NCI-H460 (cell line): ENCODE measurements at places on chromosomes 3 and 15.

- DNase-seq, result no peak
Observed at GRCh38 chr3:195558602-195559001, 15.5 kb upstream of the PPP1R2 start.

DNA sequence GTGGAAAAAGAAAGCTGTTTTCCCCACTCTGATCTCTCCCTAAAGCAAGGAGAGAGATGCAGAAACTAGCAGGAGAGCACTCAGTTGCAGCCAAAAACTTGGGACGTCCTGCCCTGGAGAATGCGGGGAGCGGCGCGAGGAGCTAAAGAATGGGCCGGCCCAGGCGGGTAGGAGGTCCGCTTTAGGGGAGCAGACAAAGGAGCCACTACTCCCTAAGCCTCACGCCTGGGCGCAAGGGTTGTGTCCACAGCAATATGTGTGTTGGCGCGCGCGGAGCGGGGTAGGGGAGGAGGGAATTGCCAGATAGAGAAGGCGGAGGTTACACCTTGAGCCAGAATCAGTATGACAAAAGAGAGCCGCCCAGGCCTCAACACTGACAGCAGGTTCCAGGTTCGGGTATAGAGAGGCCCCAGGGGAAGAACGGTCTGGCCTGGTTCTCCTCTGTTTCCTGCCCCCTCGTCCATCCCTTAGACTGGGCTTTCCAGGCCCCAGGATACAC is 2.9 kb downstream of the WNT5A start:
- no peak for DNase-seq

- no peak for DNase-seq
Observed at GRCh38 chr15:77596821-77597803, 35.6 kb downstream of the LINGO1 start.

DNA sequence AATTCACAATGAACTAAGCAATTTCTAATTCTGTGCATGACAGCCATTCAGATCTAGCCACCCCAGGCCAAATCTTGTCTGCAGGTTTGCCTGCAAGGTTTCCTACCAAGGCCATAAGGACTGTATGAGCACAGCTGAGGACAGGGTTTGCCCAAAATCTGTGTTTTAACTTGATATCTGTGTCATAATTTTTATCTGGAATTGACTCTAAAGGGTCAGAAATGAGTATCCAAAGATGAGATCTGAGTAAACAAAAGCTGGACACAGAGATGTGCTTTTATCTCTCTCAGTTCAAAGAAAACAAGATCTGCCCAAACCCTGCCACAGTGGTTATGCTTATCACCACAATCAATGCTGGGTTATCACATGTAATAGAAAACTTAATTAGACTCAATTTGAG is 154.6 kb upstream of the COL8A1 start:
- no peak for DNase-seq

GRCh38 chr15:77417602-77418001 is 2.3 kb downstream of the PEAK1 start:
- DNase-seq, result no peak

- no peak for DNase-seq
Observed at GRCh38 chr3:95028688-95029087, 965.8 kb downstream of the NSUN3 start.

DNA sequence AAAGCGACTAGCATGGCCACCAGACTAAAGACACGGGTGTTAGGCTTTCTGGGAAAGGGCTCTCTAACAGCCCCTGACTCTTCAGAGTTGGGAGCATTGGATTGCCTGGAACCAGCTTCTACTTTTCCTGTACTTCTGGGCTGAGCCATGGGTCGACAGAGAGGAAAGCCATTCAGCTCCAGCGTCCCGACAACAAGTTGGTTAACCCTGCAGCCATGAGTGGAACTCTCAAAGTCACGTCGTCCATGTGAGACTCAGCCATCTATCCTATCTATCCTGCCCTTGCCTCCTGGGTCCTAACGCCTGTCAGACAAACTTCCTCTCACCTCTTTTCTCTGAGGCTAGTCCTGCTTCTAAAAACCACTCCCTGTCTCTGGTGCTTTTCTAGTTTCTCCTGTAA is 32.6 kb upstream of the TBC1D5 start:
- DNase-seq, result no peak

DNA sequence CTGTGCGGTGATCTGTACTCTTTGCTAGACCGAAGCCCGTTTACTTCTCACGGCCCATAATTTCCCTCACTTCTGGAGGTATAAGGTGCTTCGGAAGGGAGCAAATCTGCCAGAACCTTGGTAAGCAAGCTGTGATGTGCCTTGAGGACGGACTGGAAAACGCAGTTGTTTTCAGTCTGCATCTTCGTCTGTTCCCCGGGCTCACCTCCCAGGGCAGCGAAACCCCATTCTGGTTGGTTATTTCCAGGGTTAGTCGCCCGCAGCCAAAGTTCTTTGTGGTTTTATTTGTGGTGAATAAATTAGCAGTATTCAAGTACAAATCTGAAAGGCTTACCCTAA is 401 bp downstream of the RAMAC start:
- DNase-seq, result peak; percentile 5

- no peak for DNase-seq
Observed at GRCh38 chr3:4759689-4760312, 219.4 kb upstream of the BHLHE40 start.

GRCh38 chr3:10344147-10344943 is 23.4 kb upstream of the SEC13 start:
- DNase-seq, result peak; percentile 27

- no peak for DNase-seq
Observed at GRCh38 chr3:49333091-49333490, 6.8 kb downstream of the USP4 start.

GRCh38 chr3:46427916-46428833 is 21.1 kb downstream of the CCRL2 start:
- DNase-seq, result no peak

DNA sequence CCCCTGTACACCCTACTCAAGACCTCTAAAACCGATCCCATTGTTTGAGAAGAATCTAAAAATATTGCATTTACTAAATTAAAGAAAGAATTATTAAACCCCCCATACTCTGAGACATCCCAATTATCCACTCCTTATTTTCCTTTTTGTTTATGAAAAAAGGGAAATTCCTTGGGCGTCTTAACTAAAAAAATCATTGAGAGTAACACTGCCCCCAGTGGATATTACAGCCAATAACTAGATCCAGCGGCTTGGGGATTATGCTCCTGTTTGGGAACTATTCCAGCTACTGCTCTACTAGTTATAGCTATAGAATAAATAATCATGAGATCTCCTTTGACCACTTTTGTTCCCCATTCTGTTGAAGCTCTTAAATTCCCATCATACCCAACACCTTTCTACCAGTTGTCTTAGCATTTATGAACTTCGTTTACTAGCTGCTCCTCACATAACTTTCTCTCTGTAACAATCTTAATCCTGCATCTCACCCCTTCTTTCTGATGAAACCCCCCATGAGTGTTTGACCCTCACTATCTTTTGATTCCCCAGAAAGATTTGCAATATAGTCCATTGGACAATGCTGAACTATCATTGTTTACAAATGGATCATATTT is 12.7 kb upstream of the CFAP91 start:
- no peak for DNase-seq

DNA sequence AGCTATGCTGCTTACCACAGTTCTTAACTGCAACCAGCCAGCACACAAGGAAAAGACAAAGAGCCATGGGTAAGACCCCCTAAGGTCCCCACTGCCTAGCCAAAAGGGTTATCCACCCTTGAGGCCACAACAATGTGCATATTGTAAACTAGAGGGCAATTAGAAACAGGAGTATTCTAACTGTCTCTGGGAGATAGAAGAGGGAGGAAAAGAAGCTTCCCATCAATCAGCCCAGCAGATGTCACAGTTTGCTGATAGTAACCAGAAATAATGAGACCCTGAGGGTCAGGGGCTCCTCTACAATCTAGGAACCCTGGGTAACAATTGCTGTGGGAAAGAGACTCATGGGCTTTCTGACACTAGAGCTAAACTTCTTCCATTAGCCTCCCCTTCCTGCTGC is 20.6 kb upstream of the IFT57 start:
- no peak for DNase-seq

DNA sequence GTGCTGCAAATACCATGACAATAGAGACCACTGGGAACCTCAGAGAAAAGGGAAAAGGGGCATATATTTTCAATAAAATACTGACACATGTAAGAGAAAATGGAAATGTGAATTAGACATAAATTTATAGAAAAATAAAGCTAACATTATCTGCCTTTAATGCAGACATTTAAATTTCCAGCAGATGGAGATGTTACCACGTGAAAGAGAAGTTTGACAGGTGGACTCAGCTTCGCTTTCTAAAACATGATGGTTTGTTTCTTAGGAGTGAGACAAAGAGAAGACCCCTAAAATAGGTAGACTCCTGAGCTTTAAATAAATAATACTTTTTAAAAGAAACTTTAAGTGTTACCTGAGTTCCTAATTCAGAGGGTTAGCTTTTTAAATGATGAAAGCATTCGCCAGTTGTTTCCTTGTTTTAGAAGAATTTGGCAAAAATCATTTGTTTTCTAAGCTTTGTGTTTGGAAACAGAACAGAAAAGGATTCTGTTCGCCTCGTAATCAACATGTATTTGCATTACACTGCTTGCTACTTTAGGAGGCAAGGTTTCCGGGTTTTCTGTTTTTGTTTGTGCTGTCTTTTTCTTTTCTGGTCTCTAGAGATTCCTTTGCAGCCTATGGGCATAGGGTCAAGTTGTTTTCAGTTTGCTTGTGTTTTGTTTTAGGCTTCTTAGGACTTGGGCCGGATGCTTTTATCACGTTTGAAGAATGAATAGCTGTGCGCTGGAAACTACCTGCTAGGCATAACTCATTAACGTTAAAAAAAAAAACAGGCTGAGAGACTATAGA is 271.4 kb downstream of the THSD4 start:
- peak; percentile 5 for DNase-seq

DNA sequence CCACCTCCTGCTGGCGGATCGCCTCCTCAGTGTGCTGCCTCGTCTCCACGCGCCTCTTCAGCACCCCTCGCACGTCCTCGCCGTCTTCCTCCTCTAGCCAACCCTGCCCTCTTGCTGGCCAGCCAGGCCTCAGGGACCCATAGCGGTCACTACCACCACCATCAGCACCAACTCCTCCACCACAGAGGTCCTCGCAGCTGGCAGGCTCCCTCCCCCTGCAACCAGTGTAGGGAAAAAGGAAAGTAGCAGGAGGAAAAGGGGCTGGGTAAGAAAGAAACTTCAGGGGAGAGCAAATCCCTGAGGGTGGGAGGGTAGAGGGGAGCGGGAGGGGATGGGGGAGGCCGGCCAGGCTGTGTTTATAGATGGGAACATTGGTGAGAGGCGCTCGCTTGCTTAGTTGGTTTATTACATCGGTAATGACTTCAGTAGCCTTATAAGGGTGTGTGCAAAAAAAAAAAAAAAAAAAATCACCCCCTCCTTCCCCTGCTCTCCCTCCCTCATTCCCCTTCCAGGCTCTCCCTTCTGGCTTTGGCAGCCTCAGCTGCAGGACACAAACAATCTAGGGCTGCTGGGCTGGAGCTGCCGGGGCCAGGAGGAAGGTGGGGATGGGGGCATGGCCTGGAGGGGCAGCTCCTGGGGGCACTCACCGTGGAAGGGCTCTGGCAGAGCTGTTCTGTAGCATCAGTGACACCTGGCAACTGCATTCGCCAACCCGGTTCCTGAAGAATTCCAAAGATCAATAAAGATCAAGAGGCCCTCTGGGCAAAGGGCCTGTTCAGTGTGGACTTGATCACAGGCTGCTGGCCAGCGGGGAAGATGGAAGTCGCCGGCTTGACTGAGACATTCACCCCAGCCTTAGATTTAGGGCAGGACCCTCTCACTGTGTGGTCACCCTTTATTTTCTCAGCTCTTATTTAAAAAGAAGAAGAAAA is 116.2 kb upstream of the HACD2 start:
- DNase-seq, result no peak

GRCh38 chr15:84747416-84748273 is 747 bp upstream of the ZNF592 start:
- peak; percentile 28 for DNase-seq

DNA sequence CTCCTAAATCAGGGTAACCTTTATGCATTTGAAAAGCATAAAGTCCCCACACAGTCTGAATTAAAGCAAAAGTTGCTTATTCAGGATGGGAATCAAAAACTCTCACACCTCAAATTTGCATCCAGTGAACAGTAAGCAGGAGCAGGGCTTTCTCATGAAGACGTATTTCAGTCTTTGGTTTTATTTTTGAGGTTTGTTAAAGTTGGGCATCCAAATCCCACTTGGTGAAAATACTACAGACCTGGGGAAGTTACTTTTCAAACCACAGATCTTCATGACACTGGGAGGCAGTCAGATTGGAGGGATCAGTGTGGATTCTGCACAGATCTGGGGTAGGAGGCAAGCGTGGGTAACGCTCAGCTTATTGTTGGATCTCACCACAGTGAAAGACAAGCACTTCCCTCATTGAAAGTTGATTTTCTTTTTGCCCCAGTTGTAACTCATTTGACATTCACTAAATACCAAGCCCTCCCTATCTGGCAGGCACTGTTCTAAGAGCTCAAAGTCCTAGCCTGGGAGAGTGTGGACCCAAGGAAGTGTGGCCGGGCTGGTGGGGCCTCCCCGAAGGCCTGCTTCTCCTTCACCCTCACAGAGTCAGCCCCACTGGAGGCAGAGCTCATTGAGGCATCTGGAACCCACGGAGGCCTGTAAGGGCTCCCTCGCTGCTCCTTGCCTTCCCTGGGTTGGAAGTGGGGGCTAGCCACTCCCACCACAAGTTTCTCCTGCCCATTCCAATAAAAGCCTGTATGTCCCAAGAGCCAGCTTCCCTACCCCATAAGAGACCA is 783 bp upstream of the ISG20 start:
- DNase-seq, result peak; percentile 44
